ENCODE measurements at places on chromosomes 5 and 9.

GRCh38 chr5:32217886-32218396 lies 43.8 kb upstream of the GOLPH3 start:
- DNase-seq, result no peak

GRCh38 chr5:159453209-159453608 lies 122.9 kb upstream of the IL12B start:
- no peak for DNase-seq

DNA sequence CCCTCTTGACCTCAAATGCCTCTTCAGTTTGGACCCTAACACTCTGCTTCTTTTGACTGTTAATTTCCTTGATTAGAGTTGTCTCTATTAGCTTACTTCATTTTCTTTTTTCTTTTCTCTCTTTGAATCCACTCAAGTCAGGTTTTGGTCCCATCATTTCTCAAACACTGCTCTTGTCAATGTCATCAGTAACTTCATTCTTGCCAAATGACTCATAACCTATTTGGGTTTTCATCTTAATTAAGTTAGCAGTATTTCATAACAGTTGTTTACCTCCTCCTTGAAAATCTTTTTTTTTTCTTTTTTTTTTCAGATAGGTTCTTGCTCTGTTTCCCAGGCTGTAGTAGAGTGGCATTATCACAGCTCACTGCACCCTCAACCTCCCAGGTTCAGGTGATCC lies 119.6 kb downstream of the PARP8 start:
- DNase-seq, result no peak

DNA sequence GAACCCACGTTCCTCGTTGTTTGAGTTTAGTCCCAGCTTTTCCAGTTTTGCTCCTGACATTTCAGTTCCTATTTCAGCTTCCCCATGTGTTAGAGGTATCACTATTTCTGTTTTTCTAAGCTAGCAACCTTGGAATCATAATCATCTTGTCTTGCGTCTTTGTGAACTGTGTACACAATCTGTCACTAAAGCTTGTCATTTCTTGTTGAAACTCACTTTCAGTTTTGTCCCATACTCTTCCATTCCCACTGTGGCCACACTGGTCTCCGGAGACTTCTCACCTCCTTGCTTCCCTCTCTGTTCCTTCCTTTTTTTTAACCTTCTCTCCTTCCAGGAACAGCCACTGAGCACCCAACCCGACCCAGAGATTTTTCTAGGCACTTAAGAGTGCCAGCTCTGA lies 36.9 kb downstream of the TGFBR1 start:
- DNase-seq, result no peak

GRCh38 chr9:130765137-130766020 lies 69.7 kb upstream of the ABL1 start:
- no peak for DNase-seq

- no peak for DNase-seq
These were observed 11.3 kb downstream of the CDKL3 start for GRCh38 chr5:134355681-134356080.

GRCh38 chr5:44740660-44741059 lies 68.1 kb upstream of the MRPS30 start:
- DNase-seq, result no peak

GRCh38 chr9:121886759-121887485 lies 206.2 kb downstream of the TTLL11 start:
- no peak for DNase-seq

- DNase-seq, result no peak
These were observed 554.1 kb downstream of the CETN3 start for GRCh38 chr5:89855417-89855816.

DNA sequence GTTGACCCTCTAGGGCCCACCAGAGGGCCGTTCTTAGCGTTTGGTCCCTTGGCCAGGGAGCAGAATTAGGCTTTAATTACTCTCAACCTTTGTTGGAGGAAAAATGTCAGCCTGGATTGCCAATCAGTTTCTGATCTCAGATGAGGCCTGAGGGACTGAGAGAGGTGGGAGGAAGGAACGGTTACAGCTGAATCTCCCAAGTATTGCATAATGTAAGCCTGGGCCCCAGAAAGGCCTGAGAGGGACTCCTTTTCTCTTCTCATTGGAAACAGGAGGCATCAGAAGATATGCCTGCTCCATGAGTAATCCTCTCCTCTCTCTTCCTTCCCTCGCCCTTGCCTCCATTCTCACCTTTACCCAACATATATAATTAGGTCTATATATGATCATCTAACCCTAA lies 105.7 kb downstream of the INSYN2B start:
- no peak for DNase-seq

DNA sequence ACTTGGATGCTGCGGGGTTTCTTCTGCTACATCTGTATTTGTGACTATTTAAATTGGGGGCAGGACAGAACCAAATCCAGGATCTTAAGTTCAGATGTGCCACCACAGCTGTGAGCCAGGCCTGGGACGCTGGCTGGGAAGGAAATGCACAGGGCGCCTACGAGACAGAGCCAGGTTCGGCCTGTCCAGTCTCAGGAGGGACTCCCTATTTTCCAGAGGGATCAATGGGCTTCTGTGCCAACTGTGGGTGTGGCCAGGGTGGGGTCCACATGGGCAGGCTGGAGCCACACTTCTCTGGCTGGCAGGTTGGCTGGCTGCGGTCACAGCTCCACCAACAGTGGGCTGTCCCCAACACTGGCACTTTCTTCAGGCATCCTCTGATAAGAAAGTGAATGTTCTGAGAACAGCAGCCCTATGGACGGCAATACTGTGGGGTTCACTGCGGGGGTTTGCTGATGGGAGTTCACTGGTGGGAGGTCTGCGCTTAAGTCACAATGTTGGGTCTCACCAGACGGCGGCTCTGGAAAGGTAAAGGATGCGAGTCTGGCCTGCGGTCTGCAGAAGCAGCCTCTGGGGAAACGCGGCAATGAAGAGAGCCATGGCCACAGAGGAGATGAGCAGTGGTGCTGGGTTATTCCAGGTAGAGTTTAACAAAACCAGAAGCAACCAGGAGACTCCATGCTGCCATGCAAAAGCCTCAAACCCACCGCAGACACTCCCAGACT lies 78.1 kb downstream of the DAP start:
- no peak for DNase-seq

GRCh38 chr5:83428126-83428525 lies 43.4 kb upstream of the VCAN start:
- DNase-seq, result no peak

- DNase-seq, result no peak
These were observed 101.6 kb downstream of the CRB2 start for GRCh38 chr9:123457583-123457982.

DNA sequence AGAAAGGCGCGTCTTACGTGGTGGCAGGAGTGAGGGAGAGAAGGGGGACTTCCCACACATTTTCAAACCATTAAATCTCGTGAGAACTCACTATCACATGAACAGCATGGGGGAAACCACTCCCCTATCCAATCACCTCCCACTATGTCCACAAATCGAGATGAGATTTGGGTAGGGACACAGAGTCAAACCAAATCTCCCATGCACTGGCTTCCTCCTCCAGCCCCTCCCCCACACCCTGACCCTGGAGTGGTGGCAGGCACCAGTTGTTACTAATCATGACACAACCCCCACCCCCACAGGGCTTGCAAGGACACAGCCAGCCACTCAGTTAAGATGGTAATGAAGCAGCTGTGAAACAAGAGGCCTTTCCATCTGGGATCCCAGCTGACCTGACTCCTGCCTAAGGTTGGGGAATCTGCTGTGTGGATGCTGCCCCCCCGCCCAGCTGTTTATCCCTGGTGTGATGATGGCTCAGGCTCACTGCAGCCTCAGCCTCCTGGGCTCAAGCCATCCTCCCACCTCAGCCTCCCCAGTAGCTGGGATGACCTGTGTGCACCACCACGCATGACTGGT lies 57.1 kb upstream of the FUBP3 start:
- no peak for DNase-seq

Measured in caudate nucleus (tissue), 63 donors.